ENCODE measurements at places on chromosomes 12 and 14.

- DNase-seq = no peak
Measured at GRCh38 chr14:96400495-96400894, 8.6 kb downstream of the AK7 start.

DNA sequence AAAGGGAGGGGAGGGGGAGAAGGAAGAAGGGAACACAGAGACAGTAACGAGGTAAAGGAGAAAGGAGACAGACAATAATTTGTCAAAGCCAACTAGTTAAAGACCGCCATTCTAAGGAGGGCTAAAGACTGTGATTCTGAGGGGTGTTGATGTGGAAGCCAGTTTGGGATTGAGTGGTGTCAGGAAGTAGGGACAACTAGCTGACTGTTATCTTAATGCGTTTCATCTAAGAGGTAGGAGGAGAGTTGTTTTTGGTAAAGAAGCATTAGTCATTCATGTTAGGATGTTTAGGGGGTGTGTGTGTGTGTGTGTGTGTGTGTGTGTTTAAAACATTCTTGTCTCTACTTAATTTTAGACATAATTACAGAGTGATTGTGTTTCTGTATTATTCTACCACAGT lies 95.0 kb downstream of the INSM2 start:
- DNase-seq = no peak

DNA sequence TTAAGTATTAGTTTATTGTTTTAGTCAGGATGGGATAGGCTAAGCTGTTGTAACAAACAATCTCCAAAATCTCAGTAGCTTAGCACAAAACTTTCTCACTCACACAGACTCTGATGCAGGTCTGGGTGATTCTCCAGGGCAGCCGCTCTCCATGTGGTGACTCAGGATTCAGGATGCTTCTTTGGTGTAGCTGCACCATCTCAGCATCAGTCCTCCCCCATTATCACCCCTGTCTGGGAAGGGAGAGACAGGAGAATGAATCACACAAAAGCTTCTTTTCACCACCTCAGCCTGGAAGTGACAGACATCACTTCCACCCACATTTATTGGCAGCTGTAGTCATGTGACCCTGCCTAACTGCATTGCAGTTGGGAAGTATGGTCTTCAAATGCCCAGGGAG lies 142.3 kb downstream of the DICER1 start:
- DNase-seq = no peak

GRCh38 chr12:71159264-71159663 lies 1.5 kb upstream of the TSPAN8 start:
- no peak for DNase-seq

- no peak for DNase-seq
Measured at GRCh38 chr14:94601884-94602391, 10.3 kb upstream of the SERPINA3 start.

- no peak for DNase-seq
Measured at GRCh38 chr12:101055940-101056339, 154.1 kb downstream of the SLC5A8 start.

DNA sequence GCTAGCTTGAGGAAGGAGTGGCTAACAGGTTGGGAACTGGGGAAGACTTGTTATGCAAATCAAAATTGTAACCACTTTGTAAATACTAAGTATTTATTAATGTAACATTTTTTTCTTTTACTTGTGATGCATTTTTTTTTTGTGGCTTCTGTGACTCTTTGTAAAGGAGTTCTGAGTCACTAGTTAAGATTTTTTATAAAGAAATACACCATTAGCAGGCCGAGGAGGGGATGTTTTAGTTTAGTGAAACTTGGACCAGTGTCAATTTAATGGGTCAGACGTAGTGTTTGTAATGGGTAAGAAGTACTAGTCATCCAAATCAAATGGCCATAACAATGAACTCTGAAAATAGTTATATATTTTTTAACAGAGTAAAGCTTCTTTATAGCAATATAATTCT lies 43.1 kb downstream of the AKAP6 start:
- no peak for DNase-seq

GRCh38 chr14:105517096-105517495 lies 9.3 kb upstream of the TMEM121 start:
- DNase-seq = no peak

DNA sequence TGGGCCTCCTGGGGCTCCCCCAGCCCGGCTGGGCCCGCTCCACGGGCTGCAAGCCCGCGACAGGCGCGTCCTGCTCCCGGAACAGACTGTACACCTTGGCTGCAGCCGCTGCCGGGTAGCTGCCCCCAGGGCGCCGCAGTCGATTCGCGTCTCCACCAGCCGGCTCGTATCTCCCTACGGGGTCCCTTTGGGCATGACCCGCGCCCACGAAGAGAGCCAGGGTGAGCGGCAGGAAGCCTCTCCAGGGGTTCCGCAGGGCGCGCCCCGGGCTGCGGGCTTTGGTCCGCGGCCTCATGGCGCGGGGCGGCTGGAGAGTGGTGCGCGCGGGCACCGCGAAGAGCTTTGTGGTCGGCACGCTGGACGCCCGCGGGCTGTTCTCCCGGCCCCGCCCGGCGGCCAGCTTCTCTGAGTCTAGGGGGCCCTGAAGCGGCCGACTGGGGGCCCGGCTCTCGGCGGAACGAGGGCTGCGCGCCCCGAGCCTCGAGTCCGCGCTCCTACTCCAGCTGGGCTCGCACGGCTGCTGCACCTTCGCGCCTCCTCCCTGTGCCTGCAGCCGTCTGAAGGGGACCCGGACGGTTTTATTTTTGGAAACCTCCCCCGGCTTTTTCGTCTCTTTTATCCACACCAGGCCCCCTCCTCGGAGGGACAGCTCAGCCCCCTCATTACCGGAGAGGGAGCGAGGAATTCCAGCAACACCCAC lies at the start of gene LTBP2:
Gene LTBP2 (minus strand): TSS at position 588 of the 700 bp plus-strand sequence. CDS start 293 bp downstream, at position 295.
- DNase-seq = peak; percentile 8

- DNase-seq = no peak
Measured at GRCh38 chr12:32063796-32064195, 42.9 kb upstream of the BICD1 start.

- DNase-seq = no peak
Measured at GRCh38 chr12:39682689-39683477, 63.3 kb upstream of the ABCD2 start.

- no peak for DNase-seq
Measured at GRCh38 chr12:117073611-117074010, 25.6 kb downstream of the TESC start.

- no peak for DNase-seq
Measured at GRCh38 chr14:92389598-92390158, 66.7 kb downstream of the SLC24A4 start.

DNA sequence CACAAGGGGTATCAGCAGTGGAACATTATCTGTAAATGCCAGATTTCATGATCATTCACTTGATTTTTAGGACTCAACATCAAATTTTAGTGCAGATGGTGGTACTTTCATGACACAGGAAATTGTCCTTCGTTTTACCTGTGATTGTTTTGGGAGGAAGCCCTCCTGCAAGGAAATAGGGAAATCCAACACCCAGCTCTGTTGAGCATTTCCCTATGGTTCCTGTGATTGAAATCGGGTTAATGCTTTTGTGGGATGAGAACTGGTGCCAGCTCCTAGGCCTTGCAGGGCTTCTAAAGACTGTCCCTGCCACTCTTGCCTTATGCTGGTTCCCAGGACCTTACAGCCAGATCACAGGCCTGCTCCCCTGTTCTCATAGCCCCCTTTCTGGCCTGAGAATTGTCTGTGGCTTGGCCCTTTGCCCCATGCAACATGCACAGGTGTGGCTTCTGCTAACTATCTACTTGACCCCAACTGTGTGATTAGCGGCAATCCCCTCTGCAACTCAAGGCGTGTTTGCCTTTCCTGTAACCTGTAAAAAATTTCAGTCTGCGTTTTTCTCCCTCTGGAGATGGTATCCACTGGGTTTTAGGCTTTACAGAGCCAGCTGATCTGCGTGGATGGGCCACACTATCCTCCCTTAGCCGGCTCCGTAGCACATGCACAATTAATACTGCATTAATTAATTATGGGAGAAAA lies 112.5 kb downstream of the ETV6 start:
- DNase-seq = no peak

- no peak for DNase-seq
Measured at GRCh38 chr14:23571701-23572523, 4.3 kb upstream of the AP1G2 start.

DNA sequence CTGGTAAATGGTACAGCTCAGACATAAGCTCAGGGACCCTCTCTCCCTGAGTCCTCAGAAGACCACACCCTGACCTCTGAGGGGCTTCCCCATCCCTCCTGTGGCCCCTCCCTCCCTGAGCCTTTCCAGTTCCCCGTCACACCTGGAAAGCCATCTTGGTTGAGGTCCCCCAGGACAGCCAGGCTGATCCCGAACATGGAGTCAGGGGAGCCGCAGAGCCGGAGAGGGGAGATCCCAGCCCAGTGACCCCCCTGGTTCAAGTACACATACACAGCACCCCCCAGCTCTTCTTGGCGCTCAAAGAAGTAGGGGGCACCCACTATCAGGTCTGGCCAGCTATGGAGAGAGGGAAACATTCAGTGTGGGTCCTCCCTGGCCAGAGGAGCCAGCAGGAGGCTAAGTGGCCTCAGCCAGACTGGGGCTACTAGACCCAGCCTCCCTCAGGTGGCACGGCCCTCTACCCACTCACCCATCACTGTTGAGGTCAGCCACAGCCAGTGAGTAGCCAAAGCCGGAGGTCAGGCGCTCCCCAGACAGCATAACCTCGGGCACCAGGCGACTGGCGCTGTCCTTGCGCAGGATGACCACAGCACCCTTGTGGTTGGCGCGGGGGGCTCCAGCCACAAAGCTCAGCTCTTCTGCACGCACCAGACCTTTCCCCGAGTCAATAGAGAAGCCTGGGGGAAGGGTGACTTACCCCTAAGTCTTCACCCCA lies 9.3 kb downstream of the ITGA7 start:
- DNase-seq = no peak

- DNase-seq = no peak
Measured at GRCh38 chr12:93883436-93884154, 206.4 kb downstream of the CRADD start.

GRCh38 chr14:101772770-101773169 lies 11.3 kb downstream of the PPP2R5C start:
- no peak for DNase-seq

DNA sequence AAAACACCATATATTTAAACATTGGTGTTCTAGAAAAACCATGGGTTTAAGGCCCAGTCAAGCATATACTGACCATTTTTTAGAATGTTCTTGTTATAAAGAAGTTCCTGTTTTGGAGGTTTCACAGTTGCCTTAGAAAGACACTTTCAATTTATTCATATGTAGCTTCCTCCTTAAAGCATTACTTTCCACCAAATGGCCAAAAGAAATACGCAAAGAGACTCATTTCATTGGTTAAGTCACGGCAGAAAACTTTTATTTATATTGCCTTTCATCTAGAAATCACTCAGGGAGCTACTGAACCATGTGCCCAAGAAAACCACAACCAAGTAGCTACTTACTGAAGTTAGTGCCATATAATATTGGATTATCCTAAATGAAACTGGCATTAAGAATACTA lies 40.0 kb downstream of the MYBPC1 start:
- DNase-seq = no peak

DNA sequence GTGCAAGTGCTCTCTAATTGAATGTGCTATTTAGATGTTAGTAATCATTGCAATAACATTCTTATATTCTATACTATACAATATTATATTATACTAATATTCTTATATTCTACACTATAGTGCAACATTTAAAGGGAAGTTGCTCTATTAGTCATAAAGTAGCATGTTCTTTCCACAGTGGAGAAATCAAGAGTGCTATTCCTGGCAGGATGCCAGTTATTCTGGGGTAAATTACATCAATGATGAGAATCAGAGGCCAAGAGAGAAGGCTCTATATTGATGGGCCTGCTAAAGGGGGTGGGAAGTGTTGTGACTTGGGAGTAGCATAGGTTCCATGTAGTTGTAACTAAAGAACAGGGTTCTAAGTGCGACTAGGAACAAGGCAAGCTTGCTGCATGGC lies 121.5 kb downstream of the SLC15A5 start:
- no peak for DNase-seq

GRCh38 chr12:124601706-124602105 lies 34.3 kb upstream of the NCOR2 start:
- DNase-seq = no peak

GRCh38 chr12:106508966-106509365 lies 73.8 kb upstream of the RFX4 start:
- DNase-seq = no peak

GRCh38 chr12:92505254-92506231 lies 197.2 kb upstream of the PLEKHG7 start:
- no peak for DNase-seq

DNA sequence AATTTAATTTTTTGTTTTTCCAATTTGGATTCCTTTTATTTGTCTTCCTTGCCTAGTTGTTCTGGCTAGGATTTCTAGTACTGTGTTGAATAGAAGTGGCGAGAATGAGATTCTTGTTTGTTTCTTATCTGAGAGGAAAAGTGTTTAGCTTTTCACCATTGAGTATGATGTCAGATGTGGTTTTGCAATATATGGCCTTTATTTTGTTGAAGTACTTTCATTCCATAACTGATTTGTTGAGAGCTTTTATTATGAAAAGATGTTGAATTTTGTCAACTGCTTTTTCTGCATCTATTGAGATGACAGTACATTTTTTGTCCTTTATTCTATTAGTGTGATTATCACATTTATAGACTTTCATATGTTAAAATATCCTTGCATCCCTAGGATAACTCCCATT lies 462.0 kb downstream of the CCDC91 start:
- no peak for DNase-seq

- no peak for DNase-seq
Measured at GRCh38 chr12:94309373-94309772, 150.3 kb downstream of the CEP83 start.

DNA sequence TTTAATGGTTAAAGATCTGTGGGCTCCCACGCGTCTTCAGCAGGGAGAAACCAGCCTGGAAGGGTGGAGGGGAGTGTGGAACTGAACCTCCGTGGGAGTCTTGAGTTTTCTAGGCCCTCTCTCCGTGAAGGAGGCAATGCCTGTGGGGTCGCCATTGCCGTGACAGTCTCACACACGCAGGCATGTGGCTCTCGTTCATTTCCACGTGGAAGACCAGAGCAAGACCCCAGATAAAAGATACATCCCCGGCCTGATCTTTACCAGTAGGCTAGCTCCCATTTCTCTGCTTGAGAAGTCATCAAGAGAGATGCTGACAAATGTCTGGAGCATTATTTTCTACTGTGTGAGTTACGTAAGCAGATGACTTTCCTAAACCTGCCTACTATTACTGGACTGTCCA lies 491.7 kb upstream of the LMO3 start:
- DNase-seq = no peak

GRCh38 chr12:95918194-95918993 lies 24.0 kb downstream of the CCDC38 start:
- DNase-seq = peak; percentile 34

DNA sequence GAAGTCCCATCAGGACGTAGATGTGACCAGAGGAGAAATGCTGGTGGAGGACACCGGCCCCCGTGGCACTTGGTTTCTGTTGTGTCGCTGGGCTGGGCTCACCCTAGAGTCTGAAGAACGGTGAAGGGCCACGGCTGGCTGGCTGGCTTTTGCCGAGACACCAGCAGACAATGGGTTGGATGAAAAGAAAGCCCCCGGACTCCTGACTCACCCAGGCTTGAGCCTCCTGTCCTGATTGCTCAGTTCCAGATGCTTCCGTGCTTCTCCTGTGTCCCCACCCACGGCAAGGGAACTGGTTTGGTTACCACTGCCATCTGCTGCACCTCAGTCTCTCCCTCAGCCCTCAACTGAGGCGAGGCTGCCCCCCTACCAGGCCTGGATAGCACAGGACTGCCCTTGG lies 10.4 kb upstream of the ENDOU start:
- no peak for DNase-seq

- DNase-seq = no peak
Measured at GRCh38 chr12:103556890-103557627, 30.0 kb upstream of the STAB2 start.

GRCh38 chr12:53751336-53752191 lies at the start of gene CISTR:
Gene CISTR, minus strand, starts transcription at chr12:53751979.
- DNase-seq = no peak
